ENCODE measurements at places on chromosomes 16 and 17.

DNA sequence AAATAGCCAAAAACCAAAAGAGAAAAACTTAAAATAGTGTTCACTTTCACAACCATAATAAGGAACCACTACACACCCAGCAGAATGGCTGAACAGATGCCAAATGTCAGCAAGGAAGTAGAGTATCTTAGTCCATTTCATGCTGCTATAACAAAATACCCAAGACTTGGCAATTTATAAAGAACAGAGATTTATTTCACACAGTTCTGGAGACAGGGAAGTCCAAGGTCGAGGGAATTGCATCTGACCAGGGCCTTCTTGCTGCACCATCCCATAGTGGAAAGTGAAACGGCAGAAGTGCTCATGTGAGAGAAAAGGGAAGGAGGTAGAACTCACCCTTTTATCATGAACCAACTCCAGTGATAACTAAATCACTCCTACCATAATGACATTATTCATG, 33.8 kb upstream of the CCL22 start:
- no peak for DNase-seq

- no peak for DNase-seq
These were observed 95.5 kb downstream of the PMP22 start for GRCh38 chr17:15169676-15170075.

DNA sequence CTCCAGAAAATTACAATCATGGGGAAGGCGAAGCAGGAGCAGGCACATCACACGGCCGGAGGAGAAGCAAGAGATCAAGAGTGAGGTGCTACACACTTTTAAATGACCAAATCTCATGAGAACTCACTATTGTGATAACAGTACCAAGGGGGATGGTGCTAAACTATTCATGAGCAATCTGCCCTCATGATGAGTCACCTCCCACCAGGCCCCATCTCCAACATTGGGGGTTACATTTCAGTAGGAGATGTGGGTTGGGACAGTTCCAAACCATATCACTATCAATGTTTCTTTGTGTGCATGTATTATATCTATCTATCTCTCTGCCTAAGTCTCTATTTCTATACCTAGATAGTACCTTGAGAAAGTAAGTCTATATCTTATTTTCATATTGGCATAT, 724.8 kb downstream of the CDH11 start:
- DNase-seq, result peak; percentile 79

DNA sequence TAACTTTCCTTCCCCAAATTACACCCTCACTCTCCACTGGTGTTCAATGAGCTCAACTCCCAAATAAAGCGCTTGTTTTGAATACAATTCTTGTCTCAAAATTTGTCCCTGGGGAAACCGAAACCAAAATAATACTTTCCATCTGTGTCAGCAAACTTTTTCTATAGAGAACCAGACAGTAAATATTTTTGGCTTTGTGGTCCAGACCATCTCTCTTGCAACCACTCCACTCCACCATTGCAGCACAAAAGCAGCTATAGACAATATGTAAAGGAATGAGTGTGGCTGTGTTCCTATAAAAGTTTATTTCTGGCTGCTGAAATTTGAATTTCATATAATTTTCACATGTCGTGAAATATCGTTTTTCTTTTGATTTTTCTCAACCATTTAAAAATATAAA, 84.6 kb upstream of the ERCC4 start:
- DNase-seq, result no peak

GRCh38 chr17:67912656-67913055, 83.6 kb downstream of the C17orf58 start:
- DNase-seq, result no peak

DNA sequence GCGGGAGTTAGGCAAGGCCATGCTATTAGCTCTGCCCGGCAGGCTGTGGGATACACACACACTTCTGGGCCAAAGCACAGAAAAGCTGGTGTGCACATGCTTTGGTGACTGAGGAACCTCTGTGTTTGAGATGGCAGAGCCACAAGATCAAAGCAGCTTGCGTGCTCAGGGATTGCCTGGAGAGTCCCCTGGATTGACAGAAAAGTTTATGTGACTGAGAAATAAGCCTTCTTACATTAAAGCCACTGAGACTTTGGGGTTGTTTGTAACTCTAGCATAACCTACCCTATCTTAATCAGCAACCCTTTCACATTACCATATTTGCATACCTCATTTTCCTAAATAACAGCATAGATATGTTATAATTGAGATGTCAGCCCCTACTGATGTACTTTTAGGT, 69.3 kb downstream of the MYO1D start:
- no peak for DNase-seq

DNA sequence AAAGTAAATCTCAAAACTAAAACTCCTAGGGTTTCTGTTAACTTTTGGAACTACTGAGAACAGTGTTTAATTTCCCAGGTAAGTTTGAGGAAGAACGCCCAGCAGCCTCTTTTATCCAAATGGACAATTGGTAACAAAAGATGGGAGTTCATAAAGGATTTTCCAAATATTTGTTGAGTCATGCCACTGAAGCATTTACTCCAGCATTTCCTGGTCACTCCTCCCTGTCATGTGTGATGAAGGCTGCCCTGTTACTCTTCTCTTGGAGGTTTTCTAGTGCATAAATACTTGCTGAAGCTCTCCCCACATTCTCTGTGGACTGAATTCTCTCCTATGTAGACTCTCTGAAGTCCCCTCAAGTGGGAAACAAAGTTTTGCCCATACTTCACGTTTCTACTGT, 16.5 kb downstream of the ZNF75A start:
- no peak for DNase-seq

Data from NCI-H226 (cell line).